H54 (cell line): ENCODE measurements at places on chromosomes 4 and X.

GRCh38 chrX:67961516-67961915 is 417.7 kb downstream of the AR start:
- no peak for DNase-seq

DNA sequence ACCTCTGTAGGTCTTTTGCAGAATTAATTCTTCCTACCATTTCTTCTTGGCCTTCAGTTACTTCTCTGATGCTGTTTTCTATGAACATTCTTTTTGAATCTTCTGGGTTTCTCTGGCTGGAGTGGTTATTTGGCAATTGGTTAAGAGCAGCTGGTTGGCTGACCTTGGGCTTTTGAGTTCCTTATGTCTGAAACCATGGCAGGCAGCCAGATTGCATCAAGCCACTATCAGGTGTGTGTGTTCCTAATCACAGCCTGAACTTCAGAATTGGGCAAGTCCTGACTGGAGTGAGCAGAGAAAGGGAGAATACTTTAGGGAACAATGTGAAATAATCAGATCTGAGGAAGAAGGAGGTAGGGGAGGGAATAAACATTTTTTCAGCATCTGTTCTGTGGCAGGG is 90.2 kb downstream of the ARHGAP10 start:
- no peak for DNase-seq

GRCh38 chr4:71294301-71294700 is 44.5 kb upstream of the SLC4A4 start:
- no peak for DNase-seq

DNA sequence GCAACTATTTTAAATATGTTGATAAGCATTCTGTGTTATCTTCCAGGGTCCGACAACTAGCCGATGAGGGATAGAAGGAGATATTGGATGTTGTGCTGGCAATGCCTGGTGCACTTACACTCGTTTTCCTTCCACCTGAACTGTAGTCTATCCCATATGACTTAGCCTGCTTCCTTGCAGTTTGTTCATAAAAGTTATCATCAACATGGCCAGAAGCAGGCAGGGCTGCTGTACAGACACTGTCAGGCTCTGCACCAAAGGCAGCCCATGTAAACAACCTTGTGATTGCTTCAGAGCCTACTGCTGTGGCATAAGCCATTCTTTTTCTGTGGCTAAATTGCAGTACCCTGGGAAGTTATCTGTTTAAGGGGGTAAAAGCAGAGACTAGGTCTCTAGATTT is 1.6 kb downstream of the MAPK10 start:
- DNase-seq: no peak

DNA sequence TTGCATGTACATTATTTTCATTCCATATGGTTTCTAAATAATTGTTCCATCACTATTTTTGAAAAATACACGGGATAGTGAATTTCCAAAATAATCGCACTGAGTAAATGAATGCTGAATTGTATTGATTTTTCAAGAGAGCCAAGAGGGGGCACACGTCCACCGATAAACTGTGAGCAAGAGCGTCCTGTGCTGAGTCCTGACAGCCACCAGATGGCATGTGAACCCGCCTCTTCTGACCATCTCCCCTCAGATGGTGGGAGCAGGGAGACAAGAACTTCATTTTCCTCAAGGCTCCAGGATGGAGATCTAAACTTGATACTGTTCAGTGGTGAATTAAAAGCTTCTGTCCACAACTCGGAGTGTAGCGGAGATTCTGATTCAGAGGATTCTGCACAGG is 30.6 kb upstream of the IL9R start:
- no peak for DNase-seq

DNA sequence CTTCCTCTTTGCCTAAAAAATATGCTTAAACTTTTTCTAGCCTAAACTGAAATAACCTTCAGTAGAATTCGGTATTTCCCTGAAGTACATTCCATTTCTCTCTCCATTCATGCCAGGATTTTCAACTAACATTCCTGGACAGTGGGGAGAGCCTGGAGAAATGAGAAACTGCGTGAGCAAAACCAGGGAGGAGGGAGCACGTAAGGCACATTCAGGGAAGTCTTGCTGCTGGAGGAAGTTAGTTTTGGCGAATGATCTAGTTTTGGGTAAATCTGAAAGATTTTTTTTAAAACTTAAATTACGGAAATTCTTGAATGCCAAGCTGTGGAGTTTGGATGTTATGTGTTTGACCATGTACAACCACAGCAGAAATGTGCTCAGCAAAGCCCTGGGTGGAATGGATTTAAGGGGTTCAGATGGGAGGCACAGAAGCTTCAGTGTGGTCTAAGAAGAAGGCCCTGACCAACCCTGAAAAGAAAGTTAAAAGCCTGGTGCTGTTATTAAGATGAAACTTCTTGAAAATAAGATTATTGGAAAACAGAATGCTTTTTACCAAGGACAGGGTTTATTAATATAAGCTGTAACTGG is 347.8 kb downstream of the ANK2 start:
- DNase-seq: no peak

DNA sequence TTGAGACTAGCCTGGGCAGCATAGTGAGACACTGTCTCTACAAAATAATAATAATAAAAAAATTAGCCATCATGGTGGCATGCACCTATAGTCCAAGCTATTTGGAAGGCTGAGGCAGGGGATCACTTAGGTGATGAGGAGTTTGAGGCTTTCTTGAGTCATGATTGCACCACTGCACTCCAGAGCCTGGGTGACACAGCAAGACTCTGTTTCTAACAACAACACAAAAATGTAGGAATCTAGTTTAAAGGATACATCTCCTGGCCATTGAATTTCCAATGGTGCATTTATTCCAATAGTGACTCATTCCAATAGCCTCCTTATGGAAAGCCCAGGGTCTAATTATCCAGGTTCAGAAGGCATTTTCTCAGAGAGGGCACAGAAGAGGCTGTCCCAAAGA is 21.9 kb upstream of the HERC6 start:
- DNase-seq: no peak

DNA sequence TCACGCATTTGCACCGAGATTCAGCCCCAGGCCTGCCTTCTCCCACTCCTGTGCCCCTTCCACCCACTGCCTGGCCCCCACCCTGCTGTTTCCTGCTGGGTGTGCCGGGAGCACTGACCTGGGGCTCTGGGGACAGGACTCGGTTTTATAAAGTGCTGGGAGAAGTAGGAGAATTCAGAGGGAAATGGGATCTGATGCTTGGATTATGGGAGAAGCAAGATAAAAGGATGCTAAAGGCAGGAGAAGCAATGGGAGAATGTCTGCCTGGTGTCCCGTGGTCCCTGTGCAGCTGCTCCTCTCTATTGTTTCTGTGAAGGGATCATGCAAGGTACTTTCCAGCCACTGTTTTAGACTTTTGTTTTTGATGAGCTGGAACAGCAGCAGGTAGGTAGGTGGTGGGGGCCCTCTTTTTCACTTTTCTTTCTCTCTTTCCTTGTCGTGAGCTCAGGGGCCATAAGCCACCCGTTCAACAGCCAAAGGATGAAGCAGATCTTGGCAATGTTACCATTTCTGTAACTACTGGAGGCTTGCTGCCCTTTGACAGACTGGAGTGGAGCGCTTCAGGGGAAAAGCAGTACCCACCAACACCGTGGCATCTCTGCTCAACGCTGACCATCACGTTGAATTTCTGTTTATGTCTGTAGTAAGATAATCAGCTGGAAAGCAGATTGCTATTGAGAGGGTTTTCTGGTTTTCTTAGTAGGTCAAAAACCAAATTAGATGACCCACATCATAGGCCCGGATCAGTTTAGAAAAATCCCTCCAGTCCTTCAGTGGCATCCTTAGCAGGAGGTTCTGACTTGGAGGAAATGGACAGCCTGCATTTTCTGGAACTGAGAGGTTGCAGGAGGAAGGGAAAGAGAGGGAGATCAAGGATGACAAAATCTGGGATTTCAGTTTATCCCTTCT is 63.8 kb upstream of the ENPP6 start:
- DNase-seq: no peak

- peak; percentile 24 for DNase-seq
Observed at GRCh38 chr4:105990933-105991332, 95.7 kb downstream of the NPNT start.

DNA sequence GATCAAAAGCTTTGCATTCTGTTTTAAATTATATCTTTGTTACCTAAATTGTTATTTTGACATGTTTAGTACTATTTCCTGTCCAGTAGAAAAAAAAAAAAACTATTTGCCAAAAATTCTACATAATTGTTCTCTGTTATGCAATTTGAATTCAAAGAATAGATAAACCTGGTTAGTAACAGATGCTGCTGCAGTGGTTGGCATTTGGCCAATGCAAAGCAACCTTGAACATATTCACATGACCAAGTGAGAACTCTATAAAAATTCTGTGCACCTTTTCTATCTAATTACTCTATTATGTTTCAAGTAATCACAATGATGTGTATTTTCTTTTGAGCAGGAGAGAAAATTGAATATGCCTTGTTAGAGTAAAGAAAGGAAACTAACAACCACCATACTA is 1473.4 kb downstream of the RPA4 start:
- DNase-seq: no peak

DNA sequence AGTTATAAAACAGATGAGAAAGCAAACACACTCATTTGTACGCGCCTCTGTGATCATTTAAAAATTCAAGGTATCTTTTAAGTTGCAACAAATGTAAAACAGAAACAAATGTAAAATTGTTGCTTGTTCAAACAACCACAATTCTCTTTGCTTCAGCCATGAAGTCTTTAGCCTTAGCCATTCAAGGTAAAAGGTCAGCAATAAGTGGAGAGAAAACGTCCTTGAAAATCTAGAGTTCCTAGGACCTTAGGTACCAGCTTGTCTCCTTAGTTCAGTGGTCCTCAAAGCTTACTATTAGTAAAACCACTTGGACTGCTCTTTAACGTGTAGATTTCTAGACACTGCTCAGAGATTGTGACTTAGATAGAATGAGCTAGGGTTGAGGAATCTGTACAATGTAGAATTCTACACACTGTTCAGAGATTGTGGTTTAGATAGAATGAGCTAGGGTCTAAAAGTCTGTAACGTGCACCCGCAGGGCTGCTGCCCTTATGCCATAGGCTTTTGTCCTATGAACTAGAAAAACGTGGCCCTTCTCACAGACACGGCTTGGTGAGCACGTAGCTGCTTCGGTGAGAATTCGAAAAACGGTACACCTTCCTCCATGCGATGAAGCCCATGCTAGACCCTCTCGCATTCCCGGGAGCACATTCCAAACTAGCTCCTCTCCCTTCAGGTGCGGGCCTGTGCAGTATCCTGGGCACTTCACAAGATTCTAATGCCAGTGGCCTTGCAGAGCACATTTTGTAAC is 1.7 kb downstream of the PLAC8 start:
- peak; percentile 8 for DNase-seq

- no peak for DNase-seq
Observed at GRCh38 chr4:31106419-31106818, 386.2 kb downstream of the PCDH7 start.

- no peak for DNase-seq
Observed at GRCh38 chr4:4854649-4855295, 4.7 kb upstream of the MSX1 start.

GRCh38 chr4:33411182-33411581 is 2691.0 kb downstream of the PCDH7 start:
- no peak for DNase-seq

- no peak for DNase-seq
Observed at GRCh38 chr4:13238936-13239335, 245.2 kb downstream of the RAB28 start.

- no peak for DNase-seq
Observed at GRCh38 chrX:153926858-153927671, 1.0 kb upstream of the ARHGAP4 start.

DNA sequence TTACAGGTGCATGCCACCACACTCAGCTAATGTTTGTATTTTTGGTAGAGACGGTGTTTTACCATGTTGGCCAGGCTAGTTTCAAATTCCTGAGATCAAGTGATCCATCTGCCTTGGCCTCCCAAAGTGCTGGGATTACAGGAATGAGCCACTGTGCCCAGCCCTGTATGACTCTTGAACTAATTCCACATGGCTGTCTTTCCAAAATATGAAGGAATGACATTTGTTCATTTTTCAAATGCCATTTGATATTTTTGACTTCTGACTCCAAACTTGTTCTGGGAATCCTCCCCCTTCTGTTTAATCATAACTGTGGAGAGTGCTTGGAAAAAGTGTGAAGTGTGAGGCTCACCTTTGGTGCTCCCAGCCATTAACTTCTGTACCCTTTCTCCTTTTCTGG is 119.2 kb downstream of the NHS start:
- no peak for DNase-seq

GRCh38 chr4:88893961-88894360 is 163.0 kb downstream of the FAM13A start:
- DNase-seq: no peak

- DNase-seq: no peak
Observed at GRCh38 chr4:1571165-1572009, 112.7 kb downstream of the FAM53A start.

DNA sequence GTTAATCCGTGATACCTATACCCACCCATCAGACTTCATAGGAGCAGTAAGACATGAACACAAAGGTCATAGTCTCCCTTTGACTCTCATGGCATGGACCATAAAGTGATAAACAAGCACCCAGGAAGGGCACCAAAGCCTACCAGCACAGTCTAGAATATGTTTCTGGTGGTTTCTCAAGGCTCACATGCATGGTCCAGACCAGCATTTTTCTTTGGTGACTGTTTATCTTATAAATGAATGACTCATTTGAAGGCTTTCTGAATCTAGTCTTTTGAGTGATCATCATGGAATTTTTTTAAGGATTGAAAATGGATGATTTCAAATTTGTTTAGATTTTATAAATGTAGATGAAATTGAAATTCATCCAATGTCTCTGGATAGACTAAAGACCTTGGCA is 32.0 kb upstream of the AMELX start:
- no peak for DNase-seq

DNA sequence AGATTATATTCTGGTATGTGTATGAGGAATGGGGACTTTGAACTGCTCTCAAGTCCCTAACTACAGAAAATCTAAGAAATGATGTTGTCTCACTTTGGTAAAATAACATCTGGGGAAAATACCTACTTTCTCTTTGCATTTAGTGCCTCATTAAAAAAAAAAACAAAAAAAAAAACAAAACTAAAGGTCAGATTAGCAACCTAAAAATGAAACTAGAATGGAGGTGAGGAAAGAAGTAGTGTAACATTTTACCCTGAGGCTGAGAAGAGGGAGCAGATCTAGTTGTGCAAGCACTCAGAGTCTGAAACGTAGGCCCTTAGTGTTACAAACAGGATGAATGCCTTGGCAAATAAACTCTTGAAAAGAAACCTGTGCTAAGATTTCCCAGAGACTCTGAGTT is 56.0 kb downstream of the VGLL1 start:
- DNase-seq: no peak

- no peak for DNase-seq
Observed at GRCh38 chrX:43510209-43510608, 145.9 kb upstream of the MAOA start.

DNA sequence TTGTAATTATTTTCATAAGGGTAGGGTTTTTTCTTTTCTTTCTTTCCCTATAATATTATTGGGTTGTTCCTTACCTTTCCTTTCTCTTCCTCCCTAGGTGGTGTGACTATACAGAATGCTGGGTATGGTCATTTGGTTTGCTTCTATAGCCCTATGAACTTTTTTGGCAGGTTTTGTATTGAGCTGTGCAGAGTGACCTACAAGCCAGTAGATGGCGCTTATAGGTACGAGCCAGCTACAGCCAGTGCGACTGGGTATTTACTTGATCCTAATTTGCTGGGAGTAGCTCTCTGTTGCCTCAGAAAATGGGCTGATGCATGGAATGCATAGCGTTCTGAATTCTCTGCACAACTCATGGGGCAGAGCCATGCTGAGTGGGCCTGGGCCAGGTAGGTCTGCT is 423.3 kb downstream of the MAGEE1 start:
- DNase-seq: no peak
